CD4-positive, alpha-beta T cell treated with Interleukin-17A for 4 hours (primary cell): ENCODE measurements at places on chromosomes 11 and 22.

GRCh38 chr11:44456544-44457300 is 108.7 kb upstream of the CD82 start:
- no peak for DNase-seq

- DNase-seq = no peak
These were observed 59.4 kb upstream of the NNMT start for GRCh38 chr11:114236829-114237228.

GRCh38 chr22:45397806-45398205 is 15.6 kb downstream of the SMC1B start:
- peak; percentile 30 for DNase-seq

GRCh38 chr11:97202613-97203292 is 812.9 kb downstream of the JRKL start:
- DNase-seq = no peak

DNA sequence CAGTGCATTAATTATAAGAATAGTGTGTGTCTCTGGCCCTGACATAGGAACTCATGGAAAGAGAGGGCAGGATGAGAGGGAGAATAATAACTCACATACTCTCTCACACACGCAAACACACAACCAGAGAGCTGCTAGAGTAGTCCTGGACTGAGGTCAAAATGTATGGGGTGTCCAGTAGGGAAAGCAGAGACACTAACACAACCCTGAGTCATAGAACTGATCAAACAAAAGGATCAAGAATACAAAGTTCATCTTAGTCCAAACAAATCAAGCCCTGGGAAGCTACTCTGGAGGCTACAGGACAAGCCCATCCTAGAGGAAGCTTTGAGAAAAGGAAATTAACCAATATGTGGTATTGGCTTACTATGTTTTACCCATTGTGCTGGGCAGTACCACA is 178.5 kb upstream of the GUCY1A2 start:
- no peak for DNase-seq

DNA sequence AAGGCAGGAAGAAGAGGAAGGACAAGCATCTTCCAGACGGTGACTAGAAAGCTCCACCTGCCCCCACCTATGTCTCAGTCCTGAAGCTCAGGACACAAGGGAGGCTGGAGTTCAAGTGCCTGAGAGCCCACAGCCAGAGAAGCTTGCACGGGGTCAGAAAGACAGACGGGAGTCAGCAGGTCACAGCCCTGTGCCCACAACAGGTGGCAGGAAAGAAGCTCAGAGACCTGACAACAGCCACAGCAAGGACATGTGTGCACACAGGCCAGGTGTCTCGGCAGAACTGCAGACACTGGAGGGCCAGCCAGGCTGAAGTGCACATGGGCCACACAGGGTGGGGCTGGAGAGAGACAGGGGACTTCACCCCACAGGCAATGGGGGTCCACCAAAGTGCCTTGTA is 37.2 kb upstream of the MOB2 start:
- no peak for DNase-seq

GRCh38 chr11:78645226-78646202 is 70.8 kb upstream of the NARS2 start:
- peak; percentile 72 for DNase-seq

DNA sequence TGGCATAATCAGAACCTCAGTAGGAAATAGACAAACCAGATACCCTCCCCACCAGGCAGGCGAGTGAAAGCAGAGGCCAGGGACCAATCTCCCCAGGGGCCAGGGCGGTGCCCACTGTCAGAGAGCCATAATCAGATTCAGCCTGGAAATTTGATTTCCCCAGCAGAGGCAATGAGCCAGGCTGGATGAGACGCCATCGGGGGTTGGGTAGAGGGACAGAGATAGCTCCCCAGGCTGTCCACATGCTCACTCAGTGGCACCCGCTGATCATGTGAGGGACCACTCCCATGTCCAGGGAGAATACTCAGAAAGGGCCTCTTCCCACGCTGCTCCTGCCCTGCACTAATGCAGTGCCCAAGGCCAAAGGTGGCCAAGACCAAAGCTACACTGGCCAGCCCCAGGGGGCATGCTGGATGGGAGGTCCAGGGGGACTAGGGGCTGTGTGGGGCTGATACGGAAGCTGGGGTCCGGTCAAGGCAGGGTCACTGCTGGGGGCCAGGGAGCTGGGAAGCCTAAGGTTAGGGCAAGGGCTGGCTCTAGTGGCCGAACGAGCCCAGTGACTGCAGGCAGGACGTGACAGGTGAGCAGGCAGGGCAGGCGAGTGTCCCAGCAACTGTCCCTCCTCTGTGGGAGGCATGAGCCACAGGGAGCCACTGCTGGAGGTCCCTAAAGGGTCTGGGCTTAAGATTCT is 19.8 kb downstream of the ARVCF start:
- no peak for DNase-seq

DNA sequence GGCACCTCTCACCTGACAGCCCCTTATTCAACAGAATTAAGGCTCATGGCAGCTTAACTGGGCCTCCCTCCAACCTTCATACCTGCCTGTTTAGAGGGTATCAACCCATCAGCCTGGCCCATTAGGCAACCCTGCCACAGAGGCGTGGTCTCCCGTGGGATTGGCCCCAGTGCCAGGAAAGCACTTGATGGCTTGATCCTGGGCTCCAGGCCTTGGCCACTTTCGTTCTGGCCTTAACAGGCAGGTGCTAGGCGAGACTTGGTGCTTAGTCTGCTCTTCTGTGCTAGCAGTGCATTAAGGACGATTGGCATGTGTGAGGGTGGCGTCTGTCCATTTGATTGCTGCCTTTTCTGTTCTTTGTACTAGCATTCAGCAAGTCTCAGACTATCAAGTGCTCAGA is 75.2 kb downstream of the CABIN1 start:
- no peak for DNase-seq

DNA sequence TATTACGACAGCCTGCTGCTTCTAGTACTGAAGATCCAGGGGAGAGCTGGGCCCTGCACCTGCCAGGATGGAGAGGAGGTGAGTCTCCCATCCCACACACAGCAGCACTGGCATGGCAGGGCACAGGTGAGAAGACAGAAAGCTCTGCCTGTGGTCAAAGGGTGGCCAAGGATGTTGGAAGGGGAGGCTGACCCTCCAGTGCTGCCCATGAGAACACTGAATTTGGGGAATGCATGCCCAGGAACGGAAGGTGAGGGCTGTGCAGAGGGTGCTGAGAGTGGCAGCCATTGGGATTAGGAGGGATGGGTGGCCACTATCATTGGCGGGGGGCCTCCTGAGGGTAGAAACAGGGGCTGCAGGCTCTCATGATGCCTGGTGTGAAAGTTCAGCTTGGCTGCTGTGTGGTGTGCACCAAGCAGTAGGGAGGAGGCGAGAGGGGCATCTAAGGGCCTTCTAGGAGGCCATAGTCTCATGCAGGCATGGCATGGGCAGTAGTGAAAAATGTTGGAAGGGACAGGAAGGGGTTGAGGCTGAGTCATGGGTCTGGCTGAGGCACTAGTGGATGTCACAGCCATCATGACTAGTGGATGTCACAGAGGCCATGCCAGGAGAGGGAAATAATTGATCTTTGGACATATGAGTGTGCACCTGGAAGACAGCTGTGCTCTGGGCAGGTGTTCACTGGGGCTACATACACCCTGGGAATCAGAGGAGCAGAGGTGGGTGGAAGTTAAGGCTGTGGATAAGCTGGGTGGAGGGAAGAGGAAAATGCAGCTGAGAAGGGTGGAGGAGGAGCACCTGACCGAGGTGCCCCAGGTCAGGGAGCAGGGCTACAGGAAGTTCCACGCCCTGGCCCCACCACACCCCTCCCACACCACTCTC is 2.5 kb upstream of the LRRC74B start:
- no peak for DNase-seq
